Memory B cell (primary cell): ENCODE measurements at places on chromosomes 7 and 10.

DNA sequence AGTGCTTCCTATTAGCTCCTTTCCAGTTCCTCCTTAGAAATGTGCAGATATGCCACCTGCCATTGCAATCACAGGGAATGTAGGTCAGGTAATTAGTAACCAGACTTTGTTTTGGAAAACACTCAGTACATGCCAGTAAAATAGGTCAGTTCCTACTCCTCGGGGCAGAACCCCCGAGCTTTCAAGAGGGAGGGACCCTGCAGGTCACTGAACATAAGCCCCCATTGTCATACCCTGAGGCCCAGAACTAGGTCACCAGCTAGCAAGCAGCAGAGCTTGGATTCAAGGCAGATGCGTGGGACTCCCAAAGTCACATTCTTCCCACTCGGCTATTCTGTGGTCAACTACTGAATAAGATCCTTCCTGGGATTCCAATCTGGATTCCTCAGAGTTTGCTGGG, 104.8 kb downstream of the PPP1R3C start:
- H3K27me3 ChIP-seq = peaks cover 9% of the 10 kb centered on the region
- no peak overlapping the region for H3K27ac ChIP-seq
- no peak for DNase-seq
- H3K36me3 ChIP-seq = no peaks in the 10 kb centered on the region
- H3K4me3 ChIP-seq = no peak overlapping the region

GRCh38 chr7:47893238-47893637, 55.0 kb downstream of the PKD1L1 start:
- peaks cover 12% of the 10 kb centered on the region for H3K27me3 ChIP-seq
- no peak overlapping the region for H3K4me3 ChIP-seq
- no peaks in the 10 kb centered on the region for H3K36me3 ChIP-seq
- no peaks in the 10 kb centered on the region for H3K4me1 ChIP-seq
- DNase-seq = no peak

DNA sequence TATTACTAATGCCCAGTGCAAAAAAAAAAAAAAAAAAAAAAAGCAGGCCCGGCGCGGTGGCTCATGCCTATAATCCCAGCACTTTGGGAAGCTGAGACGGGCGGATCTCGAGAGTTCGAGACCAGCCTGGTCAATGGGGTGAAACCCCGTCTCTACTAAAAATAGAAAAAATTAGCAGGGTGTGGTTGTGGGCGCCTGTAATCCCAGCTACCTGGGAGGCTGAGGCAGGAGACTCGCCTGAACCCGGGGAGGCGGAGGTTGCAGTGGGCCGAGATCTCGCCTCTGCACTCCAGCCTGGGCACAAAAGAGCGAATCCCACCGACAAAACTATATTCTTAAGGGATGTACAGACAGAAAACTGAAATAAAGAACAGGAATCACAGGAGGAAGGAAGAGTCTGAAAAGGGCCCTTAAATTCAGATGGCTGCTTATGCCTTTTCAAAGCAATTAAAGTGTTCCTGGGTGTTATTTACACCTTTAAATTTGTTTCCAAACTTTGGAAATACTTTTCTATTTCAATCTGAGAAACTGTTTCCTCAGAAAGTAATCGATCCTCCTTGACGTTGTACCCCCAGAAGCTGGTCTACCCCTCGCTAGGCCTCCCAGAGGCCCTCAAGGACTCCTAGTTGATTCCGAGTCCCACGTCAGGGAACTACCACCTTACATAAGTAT, 2.0 kb upstream of the KMT2E start:
- peak overlapping the region; percentile 100 for H3K27ac ChIP-seq
- peak; percentile 24 for DNase-seq
- H3K36me3 ChIP-seq = peaks cover 14% of the 10 kb centered on the region
- H3K4me3 ChIP-seq = peak overlapping the region; percentile 95

DNA sequence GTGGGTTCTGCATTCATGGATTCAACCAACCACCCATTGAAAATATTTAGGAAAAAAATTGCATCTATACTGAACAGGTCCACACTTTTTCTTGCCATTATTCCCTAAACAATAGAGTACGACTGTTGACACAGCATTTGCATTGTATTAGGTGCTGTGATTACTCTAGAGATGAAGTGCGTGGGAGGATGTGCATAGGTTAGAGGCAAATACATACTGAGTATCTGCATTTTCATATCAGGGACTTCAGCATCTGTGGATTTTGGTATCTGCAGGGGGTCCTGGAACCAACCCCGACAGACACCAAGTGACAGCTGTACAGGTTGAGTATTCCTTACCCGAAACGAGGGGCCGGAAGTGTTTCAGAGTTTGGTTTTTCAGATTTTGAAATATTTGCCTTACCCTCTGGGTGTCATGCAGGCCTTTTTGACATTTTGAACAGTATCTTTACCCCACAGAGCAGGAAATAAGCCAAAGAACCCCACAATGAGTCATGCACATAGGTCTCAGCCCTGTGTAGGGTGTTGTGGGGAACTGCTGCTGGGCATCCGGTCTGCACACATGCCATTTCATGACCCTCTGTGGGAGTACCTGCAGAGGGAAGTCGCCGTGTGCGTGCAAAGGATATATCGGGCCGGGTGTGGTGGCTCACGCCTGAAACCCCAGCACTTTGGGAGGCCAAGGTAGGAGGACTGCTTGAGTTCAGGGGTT, 14.5 kb downstream of the NUDT5 start:
- H3K4me1 ChIP-seq = peaks cover 2% of the 10 kb centered on the region
- no peaks in the 10 kb centered on the region for H3K27me3 ChIP-seq
- DNase-seq = no peak
- peak overlapping the region; percentile 53 for H3K27ac ChIP-seq
- H3K4me3 ChIP-seq = no peak overlapping the region

GRCh38 chr7:151104411-151105235, 18.3 kb downstream of the AGAP3 start:
- DNase-seq = no peak
- no peaks in the 10 kb centered on the region for H3K4me1 ChIP-seq
- H3K4me3 ChIP-seq = no peak overlapping the region

GRCh38 chr10:35731828-35732227, 89.7 kb upstream of the FZD8 start:
- DNase-seq = no peak
- no peaks in the 10 kb centered on the region for H3K4me1 ChIP-seq
- H3K4me3 ChIP-seq = no peak overlapping the region
- peaks cover 1% of the 10 kb centered on the region for H3K27me3 ChIP-seq
- no peak overlapping the region for H3K27ac ChIP-seq

DNA sequence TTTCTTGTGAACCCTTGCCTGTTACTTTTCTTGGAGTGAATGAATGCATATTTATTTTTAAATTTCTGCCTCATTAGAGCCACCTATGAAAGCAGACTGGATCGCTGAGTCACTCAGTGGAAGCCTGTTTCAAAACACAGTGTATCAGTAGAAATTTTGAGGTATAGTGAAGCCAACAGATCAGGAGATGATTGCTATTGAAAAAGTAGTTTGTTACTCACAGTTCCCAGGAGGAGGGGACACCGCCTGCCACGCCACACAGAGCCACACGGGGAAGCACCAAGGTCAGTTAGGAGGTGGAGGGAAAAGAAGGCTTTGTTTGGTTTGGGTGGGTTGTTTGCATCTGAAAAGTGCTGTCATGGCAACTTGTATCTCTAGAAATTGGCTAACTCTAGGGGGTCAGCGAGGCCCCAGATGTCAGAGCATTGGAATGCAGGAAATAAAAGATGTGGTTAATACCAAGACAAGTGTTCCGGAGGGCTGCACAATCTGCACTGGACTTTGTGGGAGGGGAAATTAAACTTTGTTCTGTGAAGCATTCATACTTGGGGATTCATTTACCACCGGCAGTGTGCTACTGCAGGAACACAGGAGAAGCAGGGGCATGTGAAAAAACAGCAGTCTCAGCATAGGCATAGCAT, 106.4 kb upstream of the SDK1 start:
- peaks cover 4% of the 10 kb centered on the region for H3K36me3 ChIP-seq
- no peak for DNase-seq
- no peak overlapping the region for H3K27ac ChIP-seq
- peaks cover 16% of the 10 kb centered on the region for H3K27me3 ChIP-seq

- H3K4me1 ChIP-seq = peaks cover 11% of the 10 kb centered on the region
- no peaks in the 10 kb centered on the region for H3K27me3 ChIP-seq
- H3K36me3 ChIP-seq = peaks cover 10% of the 10 kb centered on the region
- no peak overlapping the region for H3K27ac ChIP-seq
- no peak overlapping the region for H3K4me3 ChIP-seq
Observed at GRCh38 chr7:464454-465401, 54.9 kb downstream of the PDGFA start.

DNA sequence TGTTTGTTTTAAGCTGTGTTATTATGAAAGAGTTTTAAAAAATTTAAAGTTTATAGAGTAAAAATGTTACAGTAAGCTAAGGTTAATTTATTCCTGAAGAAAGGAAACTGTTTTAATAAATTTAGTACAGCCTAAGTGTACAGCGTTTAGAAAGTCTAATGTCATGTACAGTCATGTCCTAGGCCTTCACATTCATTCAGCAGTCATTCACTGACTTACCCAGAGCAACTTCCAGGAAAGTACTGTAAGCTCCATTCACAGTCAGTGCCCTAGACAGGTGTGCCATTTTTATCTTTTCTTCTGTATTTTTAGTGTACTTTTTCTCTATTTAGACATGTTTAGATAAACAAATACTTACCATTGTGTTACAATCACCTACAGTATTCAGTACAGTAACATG, 126.8 kb downstream of the TPK1 start:
- no peak overlapping the region for H3K27ac ChIP-seq
- peaks cover 14% of the 10 kb centered on the region for H3K36me3 ChIP-seq
- H3K27me3 ChIP-seq = no peaks in the 10 kb centered on the region
- no peak for DNase-seq
- H3K4me1 ChIP-seq = peaks cover 5% of the 10 kb centered on the region
- H3K4me3 ChIP-seq = no peak overlapping the region

DNA sequence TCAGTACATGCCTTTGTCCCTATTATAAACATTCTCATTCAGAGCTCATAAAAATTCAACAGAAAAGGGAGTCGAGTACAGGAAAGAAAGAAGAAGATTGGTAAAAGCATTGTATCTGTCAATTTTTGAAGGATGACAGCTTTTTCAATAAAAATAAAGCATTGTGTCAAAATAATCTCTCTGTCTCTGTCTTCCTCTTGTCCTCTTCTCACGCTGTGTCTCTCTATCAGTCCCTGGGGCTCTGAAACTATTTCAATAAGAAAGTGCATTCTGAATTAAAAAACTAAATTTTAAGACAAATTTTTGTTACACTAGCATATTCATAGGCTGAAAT, 248.4 kb downstream of the TNS3 start:
- peaks cover 26% of the 10 kb centered on the region for H3K36me3 ChIP-seq
- H3K4me1 ChIP-seq = peaks cover 3% of the 10 kb centered on the region
- H3K27ac ChIP-seq = no peak overlapping the region
- no peak for DNase-seq

DNA sequence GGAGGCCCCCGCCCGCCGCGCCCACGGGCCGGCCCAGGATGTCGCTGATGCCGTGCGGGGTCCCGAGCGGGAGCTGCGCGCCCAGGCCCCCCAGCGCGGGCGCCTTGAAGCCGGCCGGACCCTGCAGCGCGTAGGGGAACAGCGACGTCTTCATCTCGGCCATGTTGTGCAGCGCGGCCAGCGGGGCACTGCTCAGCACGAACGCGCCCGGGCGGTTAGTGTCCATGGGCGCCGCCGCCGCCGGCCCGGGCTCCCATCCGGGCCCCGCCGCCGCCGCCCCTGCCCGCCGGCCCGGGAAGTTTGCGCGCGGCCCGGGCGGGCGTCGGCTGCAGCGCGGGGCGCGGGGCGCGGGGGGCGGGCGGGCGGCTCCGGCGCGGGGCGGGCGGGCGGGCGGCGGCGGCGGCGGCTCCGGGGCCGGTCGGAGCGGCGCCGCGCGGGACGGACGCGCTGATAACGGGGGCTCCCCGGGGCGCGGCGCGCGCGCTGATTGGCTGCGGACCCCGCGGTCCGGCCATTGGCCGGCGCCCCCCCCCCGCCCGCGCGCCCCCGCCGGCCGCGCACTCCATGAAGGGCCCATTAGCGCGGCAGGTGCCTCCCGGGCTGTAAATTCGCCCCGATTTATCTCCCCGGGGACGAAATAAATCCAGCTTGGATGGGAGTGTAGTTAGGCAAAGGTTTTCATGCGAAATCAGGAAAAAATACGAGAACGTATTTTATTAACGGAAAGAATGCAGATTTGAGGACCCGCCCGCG, at the start of gene NKX6-2:
TSS of gene NKX6-2 (minus strand) at position 425 of the 753 bp plus-strand sequence. CDS start at position 226, 199 bp downstream.
- no peaks in the 10 kb centered on the region for H3K4me1 ChIP-seq
- no peak within 1 kb of the TSS for H3K4me3 ChIP-seq
- no peak for DNase-seq

DNA sequence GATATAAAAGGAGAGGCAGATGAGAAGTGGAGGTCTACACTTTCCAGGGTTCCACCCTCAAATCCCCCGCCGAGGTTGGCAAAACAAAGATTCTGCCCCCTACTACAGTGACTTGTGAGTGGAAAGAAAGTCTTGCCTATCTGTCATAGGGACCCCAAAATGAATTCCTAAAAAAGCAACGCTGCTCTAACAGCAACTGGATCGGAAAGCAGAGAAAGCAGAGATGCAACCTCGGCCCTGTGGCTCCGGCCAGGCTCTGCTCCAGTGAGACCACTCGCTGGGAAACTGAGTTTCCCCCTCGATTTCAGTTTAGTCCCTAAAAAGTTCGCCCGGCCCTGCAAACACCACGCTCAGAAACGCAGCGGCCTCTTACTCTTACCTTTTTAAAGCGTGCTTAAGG, 297.9 kb upstream of the NFE2L3 start:
- no peaks in the 10 kb centered on the region for H3K36me3 ChIP-seq
- no peak overlapping the region for H3K4me3 ChIP-seq
- no peak for DNase-seq

DNA sequence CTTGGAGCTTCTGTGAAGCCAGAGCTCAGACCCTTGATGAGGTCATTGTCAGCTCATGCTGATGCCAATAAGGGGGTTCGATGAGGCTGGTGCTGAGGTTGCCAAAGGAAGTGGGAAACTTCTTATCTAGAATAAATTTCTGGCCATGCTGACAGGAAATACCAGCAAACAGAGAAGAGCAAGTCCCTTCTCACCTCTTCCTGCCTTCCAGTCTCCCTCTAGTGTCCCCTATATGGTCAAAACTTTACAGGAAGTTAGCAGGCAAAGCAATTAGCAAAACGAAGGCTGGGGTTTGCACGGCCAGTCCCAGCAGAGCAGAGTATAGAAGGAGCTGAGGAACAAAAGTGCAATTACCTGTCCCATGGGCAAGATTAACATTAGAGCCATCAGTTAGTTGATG, 15.1 kb upstream of the NEUROG3 start:
- H3K4me1 ChIP-seq = no peaks in the 10 kb centered on the region
- peaks cover 2% of the 10 kb centered on the region for H3K27me3 ChIP-seq
- no peak overlapping the region for H3K4me3 ChIP-seq
- no peak overlapping the region for H3K27ac ChIP-seq
- DNase-seq = no peak

DNA sequence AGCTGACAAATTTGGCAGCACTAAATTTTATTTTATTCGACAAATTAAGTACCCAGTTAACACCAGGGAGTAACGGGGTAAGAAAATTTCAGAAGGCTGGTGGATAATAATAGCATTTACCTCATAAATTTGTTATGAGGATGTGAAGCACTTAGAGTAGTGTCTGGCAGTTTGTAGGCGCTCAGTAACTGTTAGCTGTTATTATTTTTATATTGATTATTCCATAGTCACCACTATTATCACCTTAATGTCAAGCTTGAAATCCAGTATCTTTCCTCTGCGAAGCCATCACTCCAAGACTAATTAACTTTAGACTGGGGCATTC, 563 bp upstream of the COA1 start:
- no peaks in the 10 kb centered on the region for H3K27me3 ChIP-seq
- peaks cover 20% of the 10 kb centered on the region for H3K4me1 ChIP-seq
- no peak for DNase-seq
- H3K36me3 ChIP-seq = no peaks in the 10 kb centered on the region

- no peaks in the 10 kb centered on the region for H3K4me1 ChIP-seq
- DNase-seq = no peak
Observed at GRCh38 chr10:75672842-75673241, 241.4 kb downstream of the LRMDA start.

- DNase-seq = no peak
- peaks cover 22% of the 10 kb centered on the region for H3K4me1 ChIP-seq
- H3K27me3 ChIP-seq = no peaks in the 10 kb centered on the region
Observed at GRCh38 chr7:30799206-30799975, 28.2 kb downstream of the MINDY4 start.
